ENCODE measurements at places on chromosomes 3 and 15.

GRCh38 chr3:42080453-42080872, 10.7 kb upstream of the TRAK1 start:
- DNase-seq: peak; percentile 11

GRCh38 chr15:71379893-71380292, 264.6 kb downstream of the THSD4 start:
- no peak for DNase-seq

GRCh38 chr3:144894576-144894975, 923.0 kb downstream of the DIPK2A start:
- DNase-seq: no peak

GRCh38 chr3:46353647-46354410, at the start of gene CCR2:
TSS of gene CCR2 (plus strand) at chr3:46354111. CDS start at chr3:46357528, 3,417 bp downstream.
- no peak for DNase-seq

GRCh38 chr3:19264424-19264823, 116.1 kb downstream of the KCNH8 start:
- no peak for DNase-seq

DNA sequence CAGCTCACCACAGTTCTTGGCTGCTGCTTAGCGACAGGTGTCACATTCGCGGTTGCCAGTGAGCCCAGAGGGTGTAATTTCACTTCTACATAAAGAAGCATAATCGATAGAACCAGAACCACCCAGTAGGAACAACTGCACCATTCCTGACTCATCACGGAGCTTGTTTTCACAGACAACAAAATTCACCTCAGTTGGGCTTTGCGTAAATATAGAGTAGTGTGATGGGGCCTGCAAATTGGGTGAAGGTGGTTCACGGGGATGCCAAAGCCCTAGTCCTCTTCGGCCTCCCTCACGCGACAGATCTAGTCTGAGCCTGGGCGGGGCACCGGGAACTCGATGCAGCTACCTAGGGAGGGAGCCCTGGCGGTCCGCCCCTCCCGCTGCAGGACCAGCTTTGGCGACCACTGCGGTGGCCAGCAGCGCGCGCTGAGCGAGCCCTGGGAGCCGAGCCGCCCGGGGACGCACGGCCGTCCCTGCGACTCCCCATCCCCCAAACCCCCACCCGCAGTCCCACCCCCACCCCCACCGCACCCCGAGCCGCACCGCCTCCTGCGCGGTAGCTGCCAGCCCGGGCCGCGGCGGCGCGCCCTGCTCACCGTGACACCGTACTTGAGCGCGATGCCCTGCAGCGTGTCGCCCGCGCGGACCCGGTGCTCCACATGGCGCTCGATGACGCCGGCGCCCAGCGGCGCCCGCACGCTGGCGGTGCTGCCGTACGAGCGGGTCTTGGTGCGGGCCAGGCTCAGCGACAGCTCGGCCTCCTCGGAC, 519 bp downstream of the LYSMD2 start:
- no peak for DNase-seq

- no peak for DNase-seq
These were observed 97.4 kb upstream of the RBMS3 start for GRCh38 chr3:29183346-29184087.

GRCh38 chr3:150169330-150169940, 198.7 kb upstream of the PFN2 start:
- DNase-seq: no peak
